ENCODE measurements at places on chromosomes 2 and 18. TPM values are rescaled to one million over a fixed set of nuclear protein-coding genes. Genes with fewer than 3 reads are reported as not detected.

The APCDD1 gene
- 41.3 TPM for total RNA-seq

The MRPL30 gene
- total RNA-seq: 20.7 TPM

The SLC23A3 gene
- total RNA-seq: 2.4 TPM

The CRIM1 gene
- total RNA-seq: 184 TPM

The TMSB10 gene
- 2,562 TPM for total RNA-seq

The CYRIA gene
- total RNA-seq: 2.1 TPM

The MATN3 gene
- 17.0 TPM for total RNA-seq

The CYTIP gene
- total RNA-seq: 0.27 TPM

The PPM1B gene
- total RNA-seq: 32.5 TPM

The NPAS2 gene
- 21.7 TPM for total RNA-seq

The ALS2 gene
- 28.4 TPM for total RNA-seq

The KLHL14 gene
- not detected for total RNA-seq

The SFTPB gene
- not detected for total RNA-seq

The LRP2 gene
- not detected for total RNA-seq

The AGXT gene
- not detected for total RNA-seq

The CNGA3 gene
- not detected for total RNA-seq

The FAM110C gene
- 0.22 TPM for total RNA-seq

The TCF7L1 gene
- 35.0 TPM for total RNA-seq

The TOGARAM2 gene
- total RNA-seq: 0.07 TPM

The IGFBP5 gene
- total RNA-seq: 500 TPM

The STARD6 gene
- not detected for total RNA-seq

The GATA6 gene
- total RNA-seq: 13.1 TPM

The ERBB4 gene
- 1.3 TPM for total RNA-seq

The LTBP1 gene
- 398 TPM for total RNA-seq

The ZSWIM2 gene
- not detected for total RNA-seq

The VWC2L gene
- not detected for total RNA-seq
